ENCODE measurements at places on chromosomes 11 and 22. TPM values are rescaled to one million over a fixed set of nuclear protein-coding genes. Genes with fewer than 3 reads are reported as not detected.

The GSTT2B gene
- total RNA-seq, result not detected

- peaks cover 12% of the 10 kb centered on the region for H3K27me3 ChIP-seq
- H3K4me3 ChIP-seq, result no peak overlapping the region
- H3K36me3 ChIP-seq, result no peaks in the 10 kb centered on the region
- no peak for DNase-seq
Observed at GRCh38 chr11:36736103-36736502, 138.1 kb upstream of the RAG2 start.

The ACR gene
- not detected for total RNA-seq

DNA sequence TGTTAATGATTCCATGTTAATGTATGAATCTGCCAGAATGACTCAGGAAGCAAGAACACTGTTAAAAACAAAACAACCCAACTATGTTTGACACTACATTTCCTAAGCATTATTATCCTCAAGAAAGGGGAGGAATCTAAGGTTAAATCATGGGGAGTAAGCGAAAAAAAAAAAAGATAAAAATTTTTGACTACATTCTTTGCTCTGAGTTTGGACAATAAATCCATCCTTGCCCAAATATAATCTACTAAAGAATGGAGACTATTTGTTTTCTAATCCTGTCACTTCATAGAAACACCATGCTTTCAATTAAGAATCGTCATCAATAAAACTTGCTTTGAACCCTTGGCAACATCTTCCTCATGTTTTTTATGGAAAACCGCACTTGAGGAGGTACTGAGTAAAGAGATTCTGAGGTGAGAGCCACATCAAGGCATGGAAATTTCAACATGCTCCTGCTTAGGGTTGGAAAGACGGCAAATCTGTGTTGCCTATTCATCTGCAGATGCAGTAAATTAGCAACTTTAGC, 9.7 kb downstream of the MAML2 start:
- H3K36me3 ChIP-seq, result peaks cover 44% of the 10 kb centered on the region
- H3K4me3 ChIP-seq, result no peak overlapping the region
- H3K4me1 ChIP-seq, result peaks cover 83% of the 10 kb centered on the region

The C11orf42 gene
- total RNA-seq, result not detected

DNA sequence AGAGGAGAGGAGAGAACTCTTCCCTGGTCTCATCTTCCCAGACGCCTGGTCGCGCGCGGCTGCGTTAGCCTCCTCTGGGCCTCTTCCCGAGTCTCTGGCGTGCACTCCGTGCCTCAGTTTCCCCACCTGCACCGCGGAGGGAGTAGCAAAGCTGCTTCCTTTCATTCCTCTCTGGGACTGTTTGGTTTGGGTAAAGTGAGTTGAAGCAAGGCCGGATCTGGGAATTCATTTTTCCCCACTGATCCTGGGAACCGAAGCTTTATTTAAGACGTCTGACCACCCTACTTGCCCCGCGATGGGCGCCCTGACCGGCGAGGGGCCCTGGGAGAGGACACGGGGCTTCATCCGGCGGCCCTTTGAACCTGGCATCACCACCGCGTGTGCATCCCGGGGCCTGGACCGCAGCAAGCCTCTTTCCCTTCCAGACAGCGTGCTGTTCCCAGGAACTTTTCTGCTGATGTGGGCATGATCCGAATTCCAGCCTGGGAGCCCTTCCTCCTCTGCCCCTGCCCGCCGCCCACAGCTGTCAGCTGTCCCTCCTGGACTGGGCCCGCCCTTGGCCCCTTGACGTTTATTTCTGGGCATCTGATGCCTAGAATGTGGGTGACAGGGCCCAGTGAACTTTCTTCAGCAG, 758 bp downstream of the LDLRAD3 start:
- H3K36me3 ChIP-seq, result no peaks in the 10 kb centered on the region
- DNase-seq, result no peak
- no peak overlapping the region for H3K27ac ChIP-seq

DNA sequence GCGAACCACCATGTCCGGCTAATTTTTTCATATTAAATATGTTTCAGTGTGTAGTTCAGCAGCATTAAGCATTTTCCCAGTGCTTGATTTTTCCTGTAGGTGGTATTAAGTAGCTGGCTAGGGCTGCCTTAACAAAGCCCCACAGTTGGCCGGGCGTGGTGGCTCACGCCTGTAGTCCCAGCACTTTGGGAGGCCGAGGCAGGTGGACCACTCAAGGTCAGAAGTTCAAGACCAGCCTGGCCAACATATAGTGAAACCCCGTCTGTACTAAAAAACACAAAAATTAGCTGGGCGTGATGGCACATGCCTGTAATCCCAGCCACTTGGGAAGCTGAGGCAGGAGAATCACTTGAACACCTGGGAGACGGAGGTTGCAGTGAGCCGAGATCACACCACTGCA, 33.5 kb upstream of the TOLLIP start:
- H3K27me3 ChIP-seq, result peaks cover 5% of the 10 kb centered on the region
- no peak overlapping the region for H3K4me3 ChIP-seq
- no peak for DNase-seq

- no peaks in the 10 kb centered on the region for H3K36me3 ChIP-seq
- H3K27ac ChIP-seq, result no peak overlapping the region
Observed at GRCh38 chr11:86570020-86570419, 102.4 kb downstream of the ME3 start.

GRCh38 chr11:12876340-12876739, 132.8 kb upstream of the RASSF10 start:
- no peak for DNase-seq
- H3K4me1 ChIP-seq, result no peaks in the 10 kb centered on the region
- no peak overlapping the region for H3K4me3 ChIP-seq
- H3K27ac ChIP-seq, result no peak overlapping the region
- H3K36me3 ChIP-seq, result no peaks in the 10 kb centered on the region

GRCh38 chr11:120548682-120549209, 37.2 kb downstream of the GRIK4 start:
- no peaks in the 10 kb centered on the region for H3K4me1 ChIP-seq
- no peak overlapping the region for H3K27ac ChIP-seq
- H3K27me3 ChIP-seq, result peaks cover 11% of the 10 kb centered on the region
- DNase-seq, result no peak
- H3K4me3 ChIP-seq, result no peak overlapping the region
- no peaks in the 10 kb centered on the region for H3K36me3 ChIP-seq

DNA sequence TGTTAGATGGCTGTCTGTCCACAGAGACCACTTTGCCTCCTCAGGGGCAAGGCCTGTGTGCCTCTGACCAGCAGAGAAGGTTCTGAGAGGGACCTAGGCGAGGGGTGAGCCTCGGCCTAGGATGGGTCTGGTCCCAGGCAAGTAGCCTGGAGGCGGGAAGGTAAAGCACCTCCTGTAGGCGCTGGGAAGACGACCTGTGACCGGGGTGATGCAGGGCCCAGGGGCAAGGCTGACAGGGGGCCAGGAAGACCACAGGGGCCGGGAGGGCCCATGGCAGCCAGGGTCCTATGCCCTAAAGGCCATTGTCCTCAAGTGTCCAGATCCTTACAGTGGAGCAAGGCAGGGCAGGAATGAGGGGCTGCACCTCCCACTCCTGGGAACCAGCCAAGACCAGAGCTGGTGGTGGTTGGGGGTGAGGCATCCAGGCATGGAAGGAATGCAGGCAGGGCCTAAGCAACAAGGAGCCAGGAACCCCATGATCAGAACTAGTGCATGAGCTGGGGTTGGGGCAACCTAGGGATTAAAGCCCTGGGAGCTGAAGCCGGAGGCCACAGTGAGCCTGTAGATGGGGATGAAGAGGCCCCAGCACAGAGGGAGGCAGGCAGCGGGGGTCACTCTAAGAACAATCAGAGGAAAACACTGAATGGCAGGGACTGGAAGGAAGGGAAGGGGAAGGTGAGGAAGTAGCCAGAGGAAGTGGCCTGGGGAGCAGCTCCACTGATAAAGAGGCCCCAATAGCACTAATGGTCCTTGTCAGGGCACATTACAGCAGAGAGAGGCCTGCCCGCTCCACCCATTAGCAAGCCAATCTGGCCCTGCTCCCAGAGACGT, 32.9 kb upstream of the KLHL35 start:
- H3K27ac ChIP-seq, result no peak overlapping the region
- no peaks in the 10 kb centered on the region for H3K4me1 ChIP-seq
- H3K4me3 ChIP-seq, result no peak overlapping the region
- no peaks in the 10 kb centered on the region for H3K27me3 ChIP-seq
- no peaks in the 10 kb centered on the region for H3K36me3 ChIP-seq

DNA sequence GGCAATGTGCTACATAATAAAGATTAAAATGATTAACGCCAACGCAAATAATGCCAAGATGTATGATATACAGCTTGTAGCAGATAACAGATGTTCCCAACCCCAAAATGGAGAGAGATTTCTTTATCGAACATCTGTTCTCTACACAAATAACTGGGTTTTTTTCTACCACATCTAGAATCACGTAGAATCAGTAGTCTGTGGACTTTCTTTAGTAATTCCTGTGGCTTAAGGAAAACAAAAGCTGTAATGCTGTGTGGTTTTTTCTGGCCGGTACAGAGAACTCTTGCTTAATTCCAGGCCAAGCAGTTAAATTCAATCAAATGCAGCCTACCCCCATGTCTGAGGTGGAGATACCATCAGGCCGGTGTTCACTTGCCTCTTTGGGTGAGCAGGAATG, 303.4 kb downstream of the FAT3 start:
- H3K4me3 ChIP-seq, result no peak overlapping the region
- no peak overlapping the region for H3K27ac ChIP-seq
- H3K4me1 ChIP-seq, result no peaks in the 10 kb centered on the region

GRCh38 chr11:104365676-104366075, 201.7 kb upstream of the PDGFD start:
- no peak overlapping the region for H3K4me3 ChIP-seq
- H3K4me1 ChIP-seq, result no peaks in the 10 kb centered on the region
- H3K36me3 ChIP-seq, result no peaks in the 10 kb centered on the region
- no peak for DNase-seq
- no peak overlapping the region for H3K27ac ChIP-seq
- H3K27me3 ChIP-seq, result no peaks in the 10 kb centered on the region
